ENCODE measurements at places on chromosomes 6 and 20.

- DNase-seq: no peak
These were observed 18.7 kb downstream of the BTN3A1 start for GRCh38 chr6:26420688-26421171.

- no peak for DNase-seq
These were observed 120.4 kb downstream of the VEGFA start for GRCh38 chr6:43890197-43891062.

DNA sequence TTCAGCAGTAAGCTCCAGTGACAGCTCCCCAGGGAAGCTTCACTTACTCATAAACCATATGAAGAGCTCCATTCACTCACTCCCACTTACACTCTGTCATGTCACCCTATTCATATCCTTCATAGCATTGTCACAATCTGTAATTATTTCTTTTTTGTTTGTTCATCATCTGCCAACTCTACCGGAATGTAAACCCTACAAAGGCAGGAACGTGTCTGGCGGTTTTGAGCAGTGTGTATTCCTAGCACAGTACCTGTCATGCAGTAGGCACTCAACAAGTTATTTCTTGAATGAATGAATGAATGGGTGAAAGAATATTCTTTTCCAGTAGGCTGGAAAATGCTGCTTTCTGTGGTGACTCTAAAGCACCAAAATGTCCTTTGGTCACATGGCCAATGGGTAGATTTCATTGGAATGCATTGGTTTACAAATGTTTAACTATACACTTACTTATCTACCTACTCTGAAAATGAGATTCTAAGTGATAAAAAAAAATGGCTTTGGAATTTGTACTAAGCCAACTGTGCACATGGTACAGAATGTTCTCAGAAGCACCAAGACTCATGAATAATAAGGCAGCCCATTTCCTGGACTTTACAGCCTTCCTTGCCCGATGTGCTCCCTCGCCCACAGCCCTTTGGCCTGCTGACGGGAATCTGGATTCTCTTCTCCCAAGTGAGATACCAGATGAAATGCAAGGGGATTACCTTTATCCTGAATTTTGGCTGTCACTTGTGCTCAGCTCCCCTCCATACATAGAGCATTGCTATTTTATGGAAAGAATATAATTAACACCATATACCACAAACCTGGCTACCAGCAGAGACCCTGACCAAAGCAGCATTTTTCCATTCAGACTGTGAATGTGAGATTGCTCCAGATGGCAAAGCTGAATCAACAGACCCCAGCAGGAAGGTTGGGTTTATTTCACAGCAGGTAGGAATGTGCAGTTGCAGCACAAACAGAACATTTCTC lies 273.3 kb downstream of the ALDH8A1 start:
- no peak for DNase-seq

DNA sequence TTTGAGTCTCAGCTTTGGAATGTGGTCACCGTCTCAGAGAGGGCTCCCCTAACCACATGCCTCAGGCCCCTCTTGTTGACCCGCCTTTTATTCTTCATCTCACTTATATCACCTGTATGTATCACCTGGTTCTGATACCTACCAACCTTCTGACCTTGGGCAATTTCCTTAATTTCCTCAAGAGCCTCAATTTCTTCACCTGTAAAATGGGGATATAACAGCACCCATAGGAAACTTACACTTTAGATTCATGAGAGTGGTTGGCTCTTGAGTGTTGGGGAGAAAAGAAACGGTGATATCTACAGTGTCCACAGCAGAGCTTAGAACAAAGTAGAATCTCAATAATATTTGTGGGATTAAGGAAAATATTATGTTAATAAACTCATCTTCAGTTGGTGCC lies 4.0 kb upstream of the DDX27 start:
- DNase-seq: no peak

DNA sequence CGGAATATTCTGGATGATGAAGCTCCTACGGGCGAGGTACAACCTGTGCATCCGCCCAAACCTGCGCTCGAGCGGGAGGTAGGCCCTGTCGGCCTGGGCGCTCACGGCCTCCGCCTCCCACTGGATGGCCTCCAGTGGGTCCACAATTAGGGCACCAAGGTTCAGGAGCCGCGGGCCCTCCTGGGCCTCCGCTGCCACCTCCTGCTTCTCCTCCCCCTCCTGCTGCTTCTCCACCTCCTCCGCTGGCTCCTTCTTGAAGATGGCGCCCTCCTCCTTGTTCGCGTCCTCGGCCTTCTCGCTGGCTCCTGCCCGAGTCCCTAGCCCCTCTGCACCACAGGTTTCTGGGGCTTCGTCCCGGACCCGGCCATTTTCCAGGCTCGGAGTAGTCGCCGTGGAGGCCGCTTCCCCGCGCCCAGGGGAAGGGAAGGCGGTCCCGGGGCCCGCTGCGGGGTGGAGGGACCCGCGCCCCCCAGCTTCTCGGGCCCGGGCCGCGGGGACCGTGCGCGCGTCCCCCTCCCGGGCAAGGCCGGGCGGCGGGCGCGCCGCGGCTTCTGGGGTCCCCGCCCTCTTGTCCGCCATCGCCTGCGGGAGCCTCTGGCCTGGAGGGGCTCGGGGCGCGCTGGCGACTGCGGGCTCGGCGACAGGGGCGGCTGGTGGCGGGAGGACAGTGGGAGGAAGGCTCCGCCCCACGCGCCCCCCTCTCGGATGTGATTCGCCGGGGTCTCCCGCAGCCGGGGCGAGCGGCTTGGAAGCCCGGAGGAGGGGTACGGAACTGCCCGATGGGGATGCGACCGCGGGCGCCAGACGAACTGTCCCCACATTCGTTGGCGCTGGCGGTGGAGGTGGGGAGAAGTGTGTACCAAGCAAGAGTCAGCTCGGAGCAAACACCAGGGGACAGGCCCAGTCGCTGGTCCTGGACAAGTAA lies 17.6 kb downstream of the PLAGL2 start:
- peak; percentile 25 for DNase-seq

DNA sequence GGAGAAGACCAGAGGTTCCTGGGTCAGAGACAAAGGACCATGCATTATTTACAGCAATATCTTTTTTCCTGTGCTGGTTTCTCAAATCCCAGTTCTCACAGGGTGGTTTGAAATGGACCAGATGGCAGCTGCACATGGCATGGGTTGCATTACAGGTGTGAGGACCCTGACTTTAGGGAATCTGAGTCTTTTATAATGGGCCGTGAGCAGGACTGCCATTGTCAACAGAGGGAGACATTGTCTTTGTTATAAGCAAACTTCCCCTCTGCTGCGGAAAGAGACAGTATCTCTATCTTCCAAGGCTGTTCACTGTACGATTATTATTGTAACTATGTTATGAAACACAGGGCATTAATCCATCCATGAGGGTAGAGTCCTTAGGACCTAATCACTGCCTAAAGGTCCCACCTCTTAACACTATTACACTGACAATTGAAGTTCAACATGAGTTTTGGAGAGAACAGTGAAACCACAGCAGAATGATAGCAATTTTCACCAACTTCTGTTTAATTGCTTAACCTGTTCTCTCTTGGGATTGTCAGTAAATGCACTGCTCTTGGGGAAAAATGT lies 156.1 kb upstream of the AGPAT4 start:
- DNase-seq: no peak

- no peak for DNase-seq
These were observed 15.8 kb upstream of the CYP24A1 start for GRCh38 chr20:54189630-54190029.

- DNase-seq: no peak
These were observed 45.6 kb upstream of the RAB23 start for GRCh38 chr6:57267586-57268293.

Data from stimulated activated effector memory CD8-positive, alpha-beta T cell treated with anti-CD3 and anti-CD28 coated beads, Interleukin-12 subunit alpha, Interleukin-12 subunit beta, amount 100 ng/mL, for 72 hours (primary cell).